ENCODE measurements at places on chromosomes 6 and 20.

DNA sequence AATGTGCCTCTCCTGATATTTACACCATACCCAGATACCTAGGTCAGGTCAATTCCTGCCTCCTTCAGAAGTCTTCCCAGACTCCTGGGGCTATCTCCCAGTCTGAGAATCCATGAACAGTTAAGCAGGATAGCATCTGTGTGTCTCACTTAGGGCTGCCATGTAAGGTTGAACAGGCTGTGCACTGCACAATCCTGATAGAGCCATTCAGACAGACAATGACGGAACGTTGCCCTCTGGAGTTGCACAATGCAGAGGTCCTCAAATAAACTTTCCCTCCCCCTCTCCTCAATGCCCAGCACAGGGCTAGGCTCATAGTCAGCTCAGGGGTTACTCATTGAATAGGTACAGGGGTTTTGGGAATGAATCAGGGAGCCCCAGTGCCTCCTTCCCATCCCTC, 89.7 kb downstream of the CD40 start:
- no peak for DNase-seq

GRCh38 chr6:154593122-154593521, 82.6 kb upstream of the CNKSR3 start:
- no peak for DNase-seq

DNA sequence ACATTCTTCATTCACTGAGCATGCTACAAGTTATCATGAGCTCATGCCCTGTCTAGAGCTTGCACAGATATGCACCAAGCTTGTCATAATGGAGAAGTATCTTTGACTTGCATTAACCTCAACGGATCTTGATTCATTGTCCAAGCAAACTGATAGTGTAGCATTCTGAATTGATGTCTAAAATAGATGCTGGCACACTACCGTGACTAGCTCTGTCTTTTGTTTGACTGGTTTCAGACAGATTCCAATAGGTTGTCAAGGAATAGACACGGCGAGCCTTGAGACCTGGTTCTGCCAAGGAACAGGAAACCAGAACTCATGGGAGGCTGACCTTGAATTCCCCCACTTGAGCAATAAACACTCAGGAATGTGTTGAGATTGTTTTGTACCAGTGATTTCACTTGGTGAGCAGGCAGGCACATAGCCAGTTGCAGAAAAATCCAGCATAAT, 1153.1 kb upstream of the GJE1 start:
- no peak for DNase-seq

DNA sequence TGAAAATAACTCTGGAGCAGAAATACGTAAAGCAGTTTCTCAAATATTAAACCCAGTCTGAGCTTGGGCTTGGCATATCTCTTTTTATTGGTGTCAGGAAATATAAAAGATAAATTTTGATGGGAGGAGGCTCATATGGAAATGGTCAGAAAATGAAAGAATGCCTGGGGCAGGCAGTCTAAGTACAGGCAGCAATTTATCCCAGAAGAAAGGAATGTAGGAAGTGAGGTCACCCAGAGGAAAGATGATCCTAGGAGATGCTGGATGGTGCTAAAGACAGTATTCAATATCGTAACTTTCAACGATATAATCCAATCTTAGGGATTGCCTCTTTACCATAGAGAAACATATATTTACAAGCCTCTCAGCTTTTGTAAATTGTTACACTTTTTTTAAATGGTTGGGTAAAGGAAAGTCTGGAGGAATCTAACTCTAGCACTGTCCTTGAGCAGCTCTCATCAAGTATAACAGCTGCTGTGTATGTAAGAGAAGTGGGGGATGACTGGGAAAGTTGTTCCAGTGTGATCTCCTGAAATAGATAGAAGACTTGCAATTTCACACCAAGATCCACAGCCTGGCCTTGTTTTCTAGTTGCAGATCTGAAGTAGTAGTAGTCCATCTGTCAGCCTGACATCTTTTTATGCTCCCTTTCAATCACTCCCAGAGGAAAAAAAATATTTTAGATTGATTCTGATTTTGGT, 256.9 kb upstream of the SASH1 start:
- no peak for DNase-seq

- no peak for DNase-seq
These were observed 671 bp downstream of the EFHC1 start for GRCh38 chr6:52420668-52421358.

- no peak for DNase-seq
These were observed 850.8 kb downstream of the EPHA7 start for GRCh38 chr6:92568541-92568940.

- DNase-seq: no peak
These were observed 10.4 kb downstream of the TGM6 start for GRCh38 chr20:2390951-2391675.

DNA sequence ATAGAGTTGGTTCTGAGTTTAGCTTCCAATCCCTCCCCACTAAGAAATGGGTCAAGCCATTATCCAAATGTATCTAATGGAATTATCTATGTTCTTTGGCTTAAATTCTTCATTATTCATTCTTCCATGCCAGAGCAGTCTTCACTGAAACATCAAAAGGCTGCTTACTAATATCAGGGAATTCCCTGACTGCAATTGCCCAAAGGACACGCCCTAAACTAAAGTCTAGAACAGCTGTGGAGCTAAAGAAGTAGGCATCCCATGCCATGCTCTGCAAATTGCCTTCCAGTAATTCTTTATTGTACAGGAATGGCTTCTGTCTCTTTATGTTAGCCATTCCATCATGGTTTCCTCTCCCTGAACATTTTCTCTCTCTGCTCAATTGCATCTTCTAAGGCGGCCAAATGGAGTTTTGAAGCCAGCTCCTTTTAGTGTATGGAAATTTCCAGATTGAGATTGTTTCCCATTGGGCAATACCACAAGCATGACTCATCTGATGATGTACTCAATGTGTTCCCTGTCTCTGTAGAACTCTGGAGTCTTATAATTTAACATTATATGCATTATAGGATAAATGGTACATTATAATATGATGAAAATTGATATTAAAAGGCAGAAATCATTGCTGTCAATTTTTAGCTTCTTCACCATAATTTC, 28.8 kb upstream of the TSHZ2 start:
- DNase-seq: no peak

DNA sequence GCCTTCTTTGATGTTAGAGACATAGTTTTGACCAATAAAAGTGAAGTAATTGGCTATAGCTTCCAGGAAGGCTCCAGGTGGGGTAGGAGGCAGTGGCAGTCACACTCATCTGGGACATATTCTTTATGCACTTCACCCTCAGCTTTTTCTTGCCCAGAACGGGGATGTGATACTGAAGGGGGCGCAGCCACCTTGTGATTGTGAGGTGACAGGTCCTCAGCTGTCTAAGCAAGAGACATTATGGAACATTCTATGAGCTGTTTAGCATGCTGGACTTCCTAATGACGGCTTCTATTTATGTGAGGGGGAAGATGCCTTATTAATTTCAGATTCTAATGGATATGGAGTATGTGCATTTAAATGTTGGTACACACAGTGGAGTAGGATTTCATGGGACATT, 151.3 kb upstream of the ZFP64 start:
- DNase-seq: no peak

GRCh38 chr6:129635396-129636130, 74.4 kb downstream of the ARHGAP18 start:
- DNase-seq: no peak

DNA sequence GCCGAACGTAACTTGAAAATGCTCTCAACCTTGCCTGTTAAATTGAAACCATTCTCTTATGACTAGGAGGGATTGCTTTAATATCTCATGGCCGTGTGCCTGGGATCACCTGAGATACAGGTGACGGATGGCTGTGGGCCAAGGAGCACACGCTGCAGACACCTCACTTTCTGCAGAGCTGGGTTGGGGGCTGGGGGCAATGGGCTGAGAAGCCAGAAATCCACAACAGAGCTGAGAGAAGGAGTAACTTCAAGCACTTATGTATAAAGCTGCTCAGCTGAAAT, 170.9 kb downstream of the DTNBP1 start:
- DNase-seq: no peak

DNA sequence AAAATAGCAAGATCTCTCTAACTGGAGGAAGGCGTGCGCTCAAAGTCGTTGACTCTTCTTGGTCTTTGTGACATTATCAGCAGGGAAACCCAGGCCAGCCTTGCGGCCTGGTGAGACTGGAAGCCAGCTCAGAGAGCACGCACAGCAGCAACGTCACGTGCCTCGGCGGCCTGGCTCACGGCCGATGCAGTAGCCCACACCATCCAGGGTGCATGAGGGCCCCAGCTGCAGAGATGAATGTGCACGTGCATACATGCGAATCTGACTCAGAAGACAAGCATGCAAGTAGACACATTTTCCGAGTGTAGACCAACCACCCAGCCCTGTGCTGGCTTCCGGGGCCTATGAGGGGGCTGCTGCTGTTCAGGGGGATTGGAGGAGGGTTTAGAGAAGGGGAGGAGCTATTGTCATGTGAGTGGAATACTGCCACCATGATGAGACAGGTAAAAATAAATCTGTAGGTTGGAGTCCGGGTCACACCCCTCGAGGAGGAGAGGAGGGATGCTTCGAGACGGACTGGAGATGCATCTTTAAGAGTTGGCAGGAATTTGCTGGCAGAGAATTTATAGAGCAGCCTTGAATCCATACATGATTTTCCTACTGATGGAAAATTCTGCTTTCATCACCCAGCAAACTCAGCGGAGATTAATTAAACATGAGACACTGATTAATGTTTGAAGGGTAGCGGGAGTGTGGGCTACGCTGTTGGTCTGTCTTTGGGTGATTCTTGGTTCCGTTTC, 388.2 kb downstream of the CDH4 start:
- DNase-seq: no peak

DNA sequence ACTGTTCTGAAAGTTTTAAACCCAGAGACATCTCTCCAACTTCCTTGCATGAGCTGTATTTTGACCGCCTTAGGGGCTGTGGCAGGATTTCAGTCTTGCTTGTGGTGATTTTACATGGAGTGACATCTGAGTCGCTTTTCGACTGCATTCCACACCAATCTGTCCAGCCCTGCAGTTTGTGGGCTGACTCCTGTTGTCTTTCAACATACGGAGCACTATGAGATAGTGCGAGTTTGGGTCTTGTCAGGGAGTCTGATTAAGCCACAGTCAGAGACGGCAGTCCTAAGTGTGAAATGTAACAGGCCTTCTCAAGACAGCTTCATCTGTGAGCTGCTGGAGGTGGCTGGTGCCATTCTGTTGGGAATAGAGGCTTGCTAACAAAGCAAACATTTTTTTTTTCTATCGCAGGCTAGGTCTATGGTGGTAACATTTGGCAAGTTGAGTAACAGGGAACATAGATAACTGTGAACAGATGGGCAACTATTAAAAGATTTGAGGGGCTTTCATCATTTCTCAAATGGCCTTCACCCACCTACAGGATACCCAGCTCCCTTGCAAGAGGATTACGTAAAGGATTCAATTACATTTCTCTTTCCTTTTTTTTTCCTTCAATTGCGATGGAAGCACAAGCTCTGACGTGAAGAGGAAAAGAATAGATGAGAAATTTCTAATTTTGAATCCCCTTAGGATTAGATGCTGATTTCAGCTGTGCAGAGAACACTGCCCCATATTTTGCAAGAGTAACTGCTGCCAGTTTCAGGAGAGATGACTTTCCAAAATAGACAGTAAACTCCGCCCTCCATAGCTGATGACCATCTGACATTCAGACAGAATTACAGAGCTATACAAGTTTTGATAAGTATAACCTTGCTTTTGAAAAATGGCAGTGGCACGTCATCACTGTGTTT, 25.1 kb downstream of the CAP2 start:
- DNase-seq: no peak

DNA sequence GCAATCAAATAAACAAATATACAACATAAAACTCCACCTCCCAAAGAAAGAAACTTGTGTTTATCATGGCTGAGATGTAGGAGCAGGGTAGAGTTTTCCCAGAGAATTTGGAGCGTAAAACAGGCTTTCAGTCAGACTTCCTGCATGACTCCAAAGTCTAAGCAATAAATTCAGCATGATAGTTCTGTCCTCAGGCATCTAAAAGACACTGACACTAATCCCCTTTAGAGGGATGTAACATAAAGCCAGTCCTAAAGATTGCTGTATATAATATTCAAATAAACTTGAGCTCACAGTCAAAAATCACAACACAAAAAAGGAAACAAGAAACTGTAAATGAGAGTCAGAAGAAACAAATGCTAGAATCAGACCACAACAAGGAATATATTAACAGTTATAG, 234.4 kb downstream of the CENPW start:
- DNase-seq: no peak

DNA sequence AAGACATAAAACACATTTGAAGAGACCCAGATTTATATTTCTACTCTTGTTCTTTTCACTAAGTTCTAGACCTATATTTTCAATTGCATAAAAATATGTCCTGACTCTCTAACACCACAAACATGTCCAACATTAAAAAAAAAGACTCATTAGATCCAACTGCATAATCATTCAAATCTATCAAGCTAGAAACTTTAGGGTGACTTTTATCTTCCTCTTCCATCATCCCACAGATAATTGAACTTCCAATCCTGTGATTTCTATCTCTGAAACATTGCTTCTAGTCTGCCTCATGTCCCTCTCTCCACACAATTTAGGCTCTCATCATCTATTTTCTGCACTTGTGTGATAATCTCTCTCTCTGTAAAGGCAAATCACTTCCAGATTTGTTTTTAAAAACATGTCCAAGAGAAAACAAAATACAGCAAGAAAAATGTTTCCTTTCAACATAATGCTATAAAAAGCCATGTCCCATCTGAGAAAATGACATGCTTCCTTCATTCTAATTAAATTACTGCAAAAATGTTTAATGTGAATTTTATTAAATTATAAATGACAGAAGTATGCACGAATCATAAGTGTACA, 615.9 kb downstream of the RNF144B start:
- no peak for DNase-seq

- DNase-seq: no peak
These were observed 203.1 kb downstream of the ASCC3 start for GRCh38 chr6:100678027-100678426.

DNA sequence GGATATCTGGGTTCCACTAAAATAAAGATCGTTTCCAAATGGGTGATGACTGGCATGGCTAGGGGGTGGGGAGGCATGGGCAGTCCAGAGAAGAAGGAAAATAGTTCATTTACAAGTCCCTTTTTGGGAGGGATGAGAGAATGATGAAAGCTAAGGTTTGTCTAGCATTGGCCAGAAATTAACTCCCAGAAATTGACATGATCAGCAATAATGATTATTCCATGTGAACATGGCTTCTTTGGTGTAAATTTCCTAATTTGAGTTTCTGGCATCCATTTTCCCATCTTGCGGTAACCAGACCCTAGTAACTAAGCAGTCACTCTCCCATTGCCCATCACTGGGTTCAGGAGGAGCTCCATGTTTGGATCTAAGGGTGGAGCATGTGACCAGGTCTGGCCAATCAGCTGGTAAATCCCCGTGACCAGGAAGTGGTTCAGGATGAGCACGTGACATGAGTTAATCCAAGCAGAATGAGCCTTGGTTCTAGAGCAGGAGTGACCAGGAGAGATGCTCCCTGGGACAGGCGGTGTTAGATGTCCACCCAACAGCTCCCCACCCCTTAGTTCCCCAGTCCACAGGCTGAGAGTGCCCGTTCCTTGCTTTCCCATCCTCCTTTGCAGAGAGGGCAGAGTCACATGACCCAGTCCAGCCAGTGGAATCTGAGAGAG, 512.7 kb downstream of the PREX1 start:
- DNase-seq: no peak

DNA sequence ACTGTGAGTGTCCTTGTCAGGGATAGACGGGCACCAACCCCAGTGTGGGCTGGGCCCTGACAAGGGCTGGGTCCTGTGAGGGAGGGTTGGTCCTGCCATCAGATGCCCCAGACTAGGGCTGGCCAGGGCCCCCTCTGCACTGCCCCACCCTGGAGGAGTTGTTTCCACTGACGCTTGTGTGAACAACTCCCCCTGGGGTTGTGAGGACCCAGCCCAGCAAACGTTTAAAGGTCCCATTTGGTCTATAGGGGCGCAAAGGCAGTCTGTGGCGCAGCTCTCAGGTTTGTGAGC, 104.1 kb downstream of the BMP7 start:
- DNase-seq: no peak
